ENCODE measurements at places on chromosomes 12 and 14.

- no peak for DNase-seq
Observed at GRCh38 chr14:93369713-93370266, 22.8 kb downstream of the COX8C start.

GRCh38 chr12:42982828-42983227 is 393.3 kb upstream of the PRICKLE1 start:
- no peak for DNase-seq

- no peak for DNase-seq
Observed at GRCh38 chr14:43215524-43215923, 1291.6 kb downstream of the FSCB start.

GRCh38 chr14:31966896-31967668 is 110.0 kb upstream of the ARHGAP5 start:
- DNase-seq = no peak

DNA sequence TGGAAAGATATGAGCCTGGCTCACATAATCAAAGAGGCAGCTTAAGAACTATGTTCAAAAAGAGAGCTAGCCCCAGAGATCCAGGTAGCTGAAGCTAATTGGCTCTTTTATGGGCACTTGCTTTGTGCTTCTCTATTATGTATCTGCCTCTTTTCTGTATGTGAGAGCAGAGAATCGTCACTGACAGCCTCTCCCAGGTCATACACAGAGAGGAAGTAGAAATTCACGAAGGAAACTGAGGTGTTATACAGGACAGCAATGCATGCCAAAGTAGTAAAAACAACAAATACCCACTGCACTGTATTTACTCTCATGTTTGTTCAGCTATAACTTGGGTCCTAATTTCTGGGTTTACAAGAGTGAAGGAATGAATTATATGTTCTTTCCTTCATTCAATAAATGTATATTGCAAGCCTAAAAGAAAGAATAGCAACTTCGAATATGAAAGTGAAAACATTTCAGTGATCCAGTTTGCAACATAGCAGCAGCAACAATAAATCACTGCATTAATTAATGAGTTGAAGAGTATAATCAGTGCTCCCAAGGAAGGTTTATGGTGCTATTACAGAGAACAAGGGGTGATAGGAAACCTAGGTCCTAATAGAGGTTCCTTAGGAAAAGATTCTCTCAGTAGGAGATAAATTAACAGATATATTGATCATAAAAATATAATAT is 47.1 kb upstream of the ATXN7L3B start:
- no peak for DNase-seq

DNA sequence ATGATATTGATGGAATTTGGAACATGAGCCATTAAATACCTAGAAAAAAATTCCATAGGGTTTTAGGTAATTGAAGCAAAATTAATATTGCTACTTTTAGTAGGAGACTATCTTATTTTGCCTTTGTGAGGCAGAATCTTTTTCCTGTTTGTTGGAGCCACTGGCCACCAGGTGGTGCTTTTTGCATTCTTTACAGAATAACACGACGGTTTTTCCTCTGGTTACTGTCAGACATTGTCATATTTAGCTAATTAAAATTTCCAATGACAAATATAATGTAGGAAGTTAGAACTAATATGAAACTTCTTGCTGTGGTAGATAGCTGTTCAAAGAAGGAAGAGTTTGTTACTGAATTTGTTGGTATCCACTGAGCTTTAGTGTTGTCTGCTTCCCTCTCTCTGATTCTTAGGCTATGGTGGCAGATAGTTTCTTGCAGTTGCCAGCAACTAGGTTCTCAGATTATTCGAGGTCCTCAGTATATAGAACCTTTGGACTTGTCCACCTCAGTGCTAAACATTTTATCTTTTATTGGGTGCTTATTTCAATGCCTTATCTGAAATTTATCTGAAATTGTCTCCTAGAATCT is 25.7 kb downstream of the RAB21 start:
- DNase-seq = peak; percentile 5

GRCh38 chr12:60106214-60106613 is 510.4 kb downstream of the SLC16A7 start:
- DNase-seq = no peak

GRCh38 chr12:26768611-26769603 is 64.1 kb downstream of the ITPR2 start:
- no peak for DNase-seq

GRCh38 chr12:5898874-5899273 is 46.2 kb downstream of the ANO2 start:
- DNase-seq = no peak

- DNase-seq = no peak
Observed at GRCh38 chr12:32843528-32844095, 53.0 kb downstream of the PKP2 start.

GRCh38 chr12:121145221-121145620 is 12.5 kb downstream of the P2RX7 start:
- no peak for DNase-seq

DNA sequence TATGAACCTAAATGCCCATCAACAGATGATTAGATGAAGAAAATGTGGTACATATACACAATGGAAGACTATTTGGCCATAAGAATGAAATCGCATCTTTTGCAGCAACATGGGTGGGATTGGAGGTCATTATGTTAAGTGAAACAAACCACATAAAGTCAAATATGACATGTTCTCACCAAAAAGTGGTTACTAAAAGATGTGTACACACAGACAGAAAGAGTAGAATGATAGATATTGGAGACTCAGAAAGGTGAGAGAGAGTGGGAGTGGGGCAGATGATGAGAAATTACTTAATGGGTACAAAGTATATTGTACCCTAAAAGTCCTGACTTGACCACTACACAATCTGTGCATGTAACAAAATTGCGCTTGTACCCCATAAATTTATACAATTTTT is 19.6 kb downstream of the VWF start:
- no peak for DNase-seq

GRCh38 chr12:3282384-3282670 is 205.1 kb downstream of the TSPAN9 start:
- peak; percentile 15 for DNase-seq

DNA sequence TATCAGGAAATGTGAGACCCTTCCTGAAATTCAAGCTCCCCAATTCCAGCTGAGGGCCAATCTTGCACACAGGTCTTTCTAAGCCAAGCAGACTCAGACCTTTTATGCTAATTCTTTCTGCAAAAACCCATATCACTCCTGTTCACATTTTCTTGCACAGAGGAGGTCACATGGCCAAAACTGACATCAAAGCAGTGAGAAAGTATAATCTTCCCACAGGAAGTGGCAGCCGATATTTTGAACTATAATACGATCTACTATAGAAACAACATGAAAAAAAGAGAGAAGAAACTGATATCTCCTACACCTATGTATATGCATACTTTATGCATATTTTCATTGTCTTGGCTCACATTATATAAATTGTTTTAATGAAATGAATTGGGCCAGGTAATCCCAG is 132.9 kb upstream of the SSTR1 start:
- DNase-seq = no peak

- no peak for DNase-seq
Observed at GRCh38 chr14:94288610-94289465, 4.2 kb downstream of the SERPINA10 start.

GRCh38 chr14:104794099-104794498 is 1.4 kb downstream of the AKT1 start:
- no peak for DNase-seq

- DNase-seq = peak; percentile 42
Observed at GRCh38 chr14:75277008-75277814, 1.4 kb upstream of the FOS start.

DNA sequence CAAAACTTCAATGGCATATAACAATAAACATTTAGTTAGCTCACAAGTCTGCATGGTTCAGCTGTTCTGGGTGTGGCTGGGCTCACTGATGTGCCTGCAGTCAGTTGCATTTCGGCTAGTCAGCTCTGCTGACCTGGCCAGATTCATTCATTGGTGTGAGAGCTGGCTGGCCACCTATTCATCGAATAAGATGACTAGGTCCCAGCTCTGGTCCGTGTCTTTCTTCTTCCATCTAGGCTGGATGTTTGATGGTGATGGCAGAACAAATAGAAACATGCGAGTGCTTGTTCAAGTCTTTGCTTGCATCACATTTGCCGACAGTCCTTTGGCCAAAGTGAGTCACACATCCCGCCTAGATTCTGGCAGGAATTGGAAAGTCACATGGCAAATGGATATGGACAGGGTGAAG is 203.3 kb upstream of the CRY1 start:
- no peak for DNase-seq

- DNase-seq = no peak
Observed at GRCh38 chr12:108838194-108839017, 19.0 kb downstream of the SSH1 start.

DNA sequence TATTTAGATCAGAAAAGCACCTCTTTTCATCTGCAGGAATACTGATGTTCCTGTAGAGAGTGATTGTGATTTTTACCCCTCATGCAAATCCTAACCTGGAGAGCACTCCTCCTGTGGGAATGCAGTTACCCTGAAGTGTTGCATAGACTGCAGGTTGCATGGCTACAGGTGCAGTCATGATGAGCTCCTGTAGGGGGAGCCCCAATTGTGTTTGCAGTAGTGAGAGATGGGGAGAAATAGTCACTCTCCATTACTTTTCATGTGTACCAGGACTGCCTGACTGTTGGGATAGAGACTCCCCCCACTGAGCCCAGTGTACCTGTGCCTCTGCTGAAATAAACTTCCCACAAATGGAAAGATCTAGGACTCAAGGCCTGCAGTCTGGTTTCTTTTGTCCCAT is 1086.5 kb downstream of the SLC6A15 start:
- DNase-seq = no peak

DNA sequence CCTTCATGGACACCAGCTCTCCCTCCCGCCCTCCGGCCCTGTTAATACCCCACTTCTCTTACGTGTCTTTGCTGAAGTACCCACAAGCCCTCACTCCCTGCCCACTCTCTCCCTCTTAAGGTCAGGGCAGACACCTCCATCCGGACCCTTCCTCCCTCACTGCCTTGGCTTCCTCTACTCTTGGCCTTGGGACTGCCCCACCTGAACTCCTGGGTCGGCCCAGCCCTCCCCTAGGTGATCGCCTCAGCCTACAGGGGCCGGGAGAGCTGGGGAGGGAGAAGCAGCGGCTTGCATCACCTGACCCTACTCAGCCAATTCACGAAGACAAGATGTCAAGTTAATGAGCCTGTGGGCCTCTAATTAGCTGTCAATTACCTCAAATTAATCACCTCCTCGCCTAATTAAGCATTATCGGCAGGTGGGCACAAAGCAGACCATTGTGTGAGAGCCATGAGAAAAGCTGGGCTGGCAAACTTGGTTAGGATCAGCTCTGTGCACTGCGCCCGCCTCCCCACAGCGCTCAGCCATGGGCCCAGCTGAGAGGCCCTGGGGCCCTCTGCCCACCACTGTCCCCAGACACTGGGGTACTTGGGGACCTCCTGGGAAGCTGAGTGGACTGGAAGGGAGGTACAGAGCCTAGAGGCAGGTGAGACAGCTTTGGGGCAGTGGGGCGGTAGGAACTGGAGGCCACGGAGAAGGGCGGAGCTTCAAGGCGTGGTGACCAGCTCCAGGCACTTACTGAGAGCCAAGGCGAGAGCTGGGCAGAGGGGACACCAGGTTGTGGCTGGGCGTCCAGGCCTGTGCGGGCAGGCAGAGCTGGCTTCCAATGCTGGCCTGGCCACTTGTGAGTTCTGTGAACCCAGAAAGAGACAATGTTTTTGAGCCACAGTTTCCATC is 25.1 kb upstream of the VSX2 start:
- DNase-seq = no peak

- DNase-seq = no peak
Observed at GRCh38 chr14:91140672-91141071, 26.8 kb downstream of the DGLUCY start.

GRCh38 chr14:23259426-23259825 is 21.7 kb downstream of the RNF212B start:
- DNase-seq = no peak

DNA sequence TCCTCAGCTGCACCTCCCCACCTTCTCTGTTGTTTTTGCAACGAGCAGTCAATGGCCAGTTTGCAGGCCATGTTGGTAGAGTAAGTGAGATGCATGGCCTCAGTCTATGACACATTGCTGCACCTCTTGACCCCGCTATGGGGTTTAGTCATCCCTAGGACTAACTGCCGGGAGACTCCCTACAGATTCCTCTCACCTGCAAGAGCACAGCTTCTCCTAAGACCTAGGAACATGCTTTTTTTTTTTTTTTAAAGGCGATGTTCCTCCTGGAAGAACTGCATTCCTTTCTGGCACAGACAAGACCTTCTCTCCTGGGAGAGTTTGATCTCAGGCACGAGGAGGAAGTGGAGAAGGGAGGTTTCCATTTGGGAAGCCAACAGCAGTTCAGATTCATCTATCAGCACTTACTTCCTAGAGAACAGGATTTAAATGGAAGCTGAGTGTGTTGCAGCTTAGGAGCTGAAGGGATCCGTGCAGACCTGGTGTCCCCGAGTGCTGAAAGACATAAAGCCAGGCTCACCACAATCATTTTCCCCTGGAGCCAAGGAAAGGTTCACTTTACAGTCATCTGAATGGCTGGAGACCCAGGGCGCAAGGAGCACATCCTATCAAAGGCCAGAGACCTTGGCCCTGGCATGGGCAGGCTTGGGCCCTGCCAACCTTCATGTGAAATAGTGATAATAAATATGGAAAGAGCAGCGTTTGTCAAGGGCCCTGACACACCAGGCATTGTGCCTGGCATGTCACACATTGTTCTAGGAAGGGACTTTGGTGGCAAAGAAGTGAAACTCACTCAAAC is 104.1 kb downstream of the LGMN start:
- no peak for DNase-seq

GRCh38 chr12:69471667-69472385 is 1.6 kb downstream of the FRS2 start:
- DNase-seq = no peak

GRCh38 chr14:71754422-71755095 is 177.7 kb upstream of the RGS6 start:
- no peak for DNase-seq

- no peak for DNase-seq
Observed at GRCh38 chr14:85263916-85264675, 265.8 kb upstream of the FLRT2 start.

GRCh38 chr12:17137396-17137795 is 531.4 kb upstream of the LMO3 start:
- no peak for DNase-seq

DNA sequence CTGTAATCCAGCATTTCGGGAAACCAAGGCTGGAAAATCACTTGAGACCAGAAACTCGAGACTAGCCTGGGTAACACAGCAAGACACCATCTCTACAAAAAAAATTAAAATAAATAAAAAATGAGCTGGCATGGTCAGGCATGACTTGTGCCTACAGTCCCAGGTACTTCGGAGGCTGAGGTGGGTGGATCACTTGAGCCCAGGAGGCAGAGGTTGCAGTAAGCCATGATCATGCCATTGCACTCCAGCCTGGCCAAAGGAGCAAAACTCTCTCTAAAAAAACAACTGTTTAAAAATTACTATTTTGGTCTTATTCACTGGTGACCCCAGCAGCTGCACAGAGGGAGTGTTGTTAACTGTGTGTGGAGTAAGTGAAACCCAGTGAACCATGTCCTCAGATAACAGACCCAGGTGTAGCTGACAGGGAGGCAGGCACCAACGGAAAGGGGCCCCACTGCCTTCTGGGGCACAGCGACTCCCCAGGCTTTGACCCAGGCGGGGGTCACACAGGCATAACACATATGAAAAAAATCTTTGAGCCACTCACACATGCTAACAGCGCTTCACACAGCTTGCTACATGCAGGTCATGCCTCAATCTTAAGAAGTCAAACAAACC is 12.1 kb downstream of the DDX54 start:
- no peak for DNase-seq

- DNase-seq = no peak
Observed at GRCh38 chr12:132026061-132026795, 76.5 kb downstream of the EP400 start.

- DNase-seq = no peak
Observed at GRCh38 chr12:102067574-102068258, 5.9 kb upstream of the WASHC3 start.

- no peak for DNase-seq
Observed at GRCh38 chr12:67721248-67721647, 72.7 kb downstream of the DYRK2 start.

Data from NCI-H187 (cell line).